ENCODE measurements at places on chromosomes 6 and 20.

GRCh38 chr20:3820901-3821727, 767 bp downstream of the AP5S1 start:
- DNase-seq, result no peak

GRCh38 chr6:79305020-79305419, 70.5 kb upstream of the HMGN3 start:
- no peak for DNase-seq

DNA sequence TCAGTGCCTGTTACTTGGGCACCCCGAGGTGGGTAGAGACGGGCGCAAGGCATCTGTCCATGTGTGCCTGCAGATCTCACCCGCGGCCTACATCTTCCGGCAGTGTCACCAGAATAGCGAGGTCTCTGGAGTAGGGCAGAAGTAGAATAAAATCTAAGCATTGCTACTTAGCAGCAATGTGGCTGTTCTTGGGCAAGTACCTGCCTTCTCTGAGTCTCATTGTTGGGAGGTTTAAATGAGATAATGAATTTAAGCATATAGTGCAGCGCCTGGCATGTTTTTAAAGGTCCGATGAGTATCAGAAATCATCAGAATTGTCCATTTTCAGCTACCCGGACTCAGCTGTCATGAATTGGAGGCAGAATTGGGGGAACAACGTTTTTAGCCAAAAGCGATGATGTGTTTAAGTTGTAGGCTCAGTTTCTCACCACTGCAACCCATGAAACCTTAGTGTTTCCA, 800 bp downstream of the ABCC10 start:
- no peak for DNase-seq

DNA sequence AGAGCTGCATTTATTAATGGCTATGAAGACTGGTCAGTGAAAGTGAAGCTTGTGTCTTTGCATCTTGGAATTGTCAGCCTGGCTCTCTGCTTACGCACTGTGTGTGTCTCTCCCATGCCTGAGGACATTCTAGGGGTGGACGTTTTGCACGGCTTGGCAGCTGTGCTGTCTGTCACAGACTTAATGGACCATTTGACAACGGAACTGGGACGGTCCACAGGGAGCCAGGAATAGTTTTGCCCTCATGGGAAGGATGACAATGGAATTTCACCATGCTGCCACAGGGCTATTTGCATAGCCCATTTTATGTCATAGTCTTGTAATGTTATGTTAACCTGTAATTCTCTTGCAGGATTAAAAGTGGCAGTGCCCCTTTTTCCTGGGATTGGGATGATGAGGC, 44.7 kb downstream of the OR2B6 start:
- DNase-seq, result no peak

GRCh38 chr6:157075549-157076450, 247.5 kb downstream of the TMEM242 start:
- DNase-seq, result no peak

GRCh38 chr20:2142649-2143048, 41.0 kb downstream of the STK35 start:
- no peak for DNase-seq

DNA sequence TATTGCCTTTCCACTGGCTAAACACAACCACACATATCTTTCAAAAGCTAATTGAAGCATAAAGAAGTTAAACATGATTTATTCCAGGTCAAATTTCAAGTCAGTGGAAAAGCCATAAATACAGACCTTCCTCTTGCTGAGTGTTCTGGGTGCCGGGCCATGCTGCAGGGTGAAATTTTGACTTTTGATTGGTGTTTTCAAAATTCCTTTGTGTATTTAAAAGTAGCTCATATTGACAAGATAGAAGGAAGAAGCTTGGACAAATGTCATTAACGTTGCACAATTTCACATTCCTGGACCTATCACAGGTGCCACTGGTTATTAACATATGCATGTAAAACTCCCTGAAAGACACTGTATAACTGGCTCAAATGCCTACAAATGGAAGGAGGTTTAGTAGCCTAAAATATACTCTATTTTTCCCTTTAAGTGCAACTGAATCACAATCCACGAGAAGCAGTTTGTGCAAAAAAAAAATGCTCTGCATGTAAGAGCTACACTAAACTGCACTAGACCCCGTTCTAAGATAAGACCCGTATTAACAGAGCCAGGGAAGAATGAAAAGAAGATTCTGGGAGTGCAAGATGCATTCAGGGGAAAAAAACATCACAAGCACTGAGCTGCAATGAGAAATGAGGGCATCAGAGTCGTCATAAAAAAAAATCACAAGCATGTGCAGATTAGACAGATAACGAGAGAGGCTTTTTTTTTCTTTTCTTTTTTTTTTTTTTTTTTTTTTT, 30.4 kb downstream of the ATXN1 start:
- DNase-seq, result no peak

GRCh38 chr6:140772576-140772975, 1360.1 kb upstream of the GJE1 start:
- no peak for DNase-seq

GRCh38 chr6:12861603-12862002, 145.0 kb downstream of the PHACTR1 start:
- DNase-seq, result no peak
